Activated T-helper 1 cell treated with anti-CD3 and anti-CD28 coated beads, Interleukin-2, amount 50 U/mL, for 16 hours (primary cell): ENCODE measurements at places on chromosomes 2 and 18.
A peak's percentile ranks its signal among the peaks of the same experiment; 100 is the strongest.

- no peak for DNase-seq
Measured at GRCh38 chr2:8310557-8311455, 371.1 kb upstream of the ID2 start.

- no peak for DNase-seq
Measured at GRCh38 chr18:62409821-62410220, 84.7 kb downstream of the TNFRSF11A start.

DNA sequence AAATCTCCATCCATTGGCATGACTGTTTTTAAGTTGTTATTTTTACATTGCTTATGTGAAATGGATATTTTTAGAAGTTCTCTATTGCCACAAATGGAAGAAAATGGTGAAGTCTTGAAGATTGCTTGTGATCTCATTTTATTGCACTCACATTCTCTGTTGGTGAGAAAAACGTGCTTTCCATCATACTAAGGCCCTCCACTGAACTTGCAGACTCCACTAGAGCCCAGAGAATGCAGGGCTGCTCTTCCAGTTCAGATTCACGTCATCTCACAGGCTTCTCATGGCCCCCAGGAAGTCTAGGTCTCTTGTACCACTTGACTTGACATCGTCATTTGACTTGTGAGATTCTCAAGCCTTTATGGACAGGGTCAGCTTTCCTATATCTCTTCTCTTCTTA, 254.8 kb upstream of the COPS8 start:
- DNase-seq: no peak

DNA sequence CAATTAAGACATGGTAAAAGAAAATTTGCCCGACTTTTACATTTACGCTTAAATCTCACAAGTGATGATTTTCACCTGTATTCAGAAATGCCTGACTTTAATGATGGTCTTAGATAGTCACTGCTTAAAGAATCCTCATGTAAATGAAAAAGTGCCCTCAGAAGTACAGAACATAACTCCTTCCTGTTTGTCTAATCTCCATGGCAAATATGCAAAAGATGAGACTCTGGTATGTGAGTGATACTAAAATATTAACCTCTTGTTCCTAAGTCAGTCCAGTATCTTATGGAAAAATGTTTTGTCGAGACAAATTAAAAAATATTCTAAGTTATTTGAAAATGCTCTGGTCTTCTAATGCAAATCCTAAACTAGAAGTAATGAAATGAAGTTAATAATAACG, 29.2 kb downstream of the KCTD1 start:
- DNase-seq: no peak

DNA sequence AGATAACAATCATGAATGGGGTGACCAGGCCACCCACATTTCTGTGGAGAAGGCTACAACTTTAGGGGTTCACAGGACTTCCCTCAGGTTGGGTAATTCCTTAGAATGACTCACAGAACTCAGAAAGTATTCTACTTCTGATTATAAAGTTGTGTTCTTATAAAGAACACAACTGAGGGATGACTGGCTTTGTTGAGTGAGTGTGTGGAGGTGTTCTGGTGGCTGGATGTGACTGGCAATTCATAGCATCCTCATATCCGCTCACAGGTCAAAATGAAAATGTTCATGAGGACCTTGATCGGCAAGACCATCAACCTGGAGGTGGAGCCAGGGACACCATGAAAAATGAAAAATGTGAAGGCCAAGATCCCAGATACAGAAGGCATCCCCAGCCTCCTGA, 143.3 kb upstream of the CAB39 start:
- no peak for DNase-seq

- DNase-seq: no peak
Measured at GRCh38 chr18:78814766-78815165, 164.9 kb upstream of the SALL3 start.

DNA sequence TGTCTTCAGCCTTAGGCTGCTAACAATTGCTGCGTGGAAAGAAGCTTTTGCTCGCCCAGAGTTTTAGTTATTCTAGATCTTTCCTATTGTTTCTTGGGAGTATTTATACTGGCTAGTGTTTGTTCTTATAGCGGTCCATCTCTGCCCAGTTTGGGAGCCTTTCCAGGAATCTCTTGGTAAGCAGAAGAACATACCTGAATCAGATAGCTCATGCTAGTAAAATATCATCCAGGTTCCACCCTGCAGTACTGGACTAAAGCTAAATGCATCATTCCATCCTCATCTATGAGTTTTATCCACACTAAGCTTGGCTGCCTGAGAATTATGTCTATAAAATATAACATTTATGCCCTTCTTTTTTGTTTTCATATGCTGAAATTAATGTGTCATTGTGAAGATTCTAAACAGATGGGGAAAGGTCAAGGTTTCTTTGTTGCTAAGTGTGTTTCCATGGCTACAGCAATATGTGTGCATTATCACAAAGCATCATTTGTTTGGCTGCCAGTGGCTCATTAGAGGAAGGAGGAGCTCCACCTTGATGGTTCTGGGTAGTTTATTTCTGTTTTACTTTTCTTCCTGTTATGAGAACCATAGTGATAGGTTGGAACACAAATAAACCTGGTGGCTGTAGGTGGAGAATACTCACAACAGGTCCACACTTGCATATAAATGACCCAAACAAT, 182.8 kb downstream of the PIK3C3 start:
- DNase-seq: no peak

DNA sequence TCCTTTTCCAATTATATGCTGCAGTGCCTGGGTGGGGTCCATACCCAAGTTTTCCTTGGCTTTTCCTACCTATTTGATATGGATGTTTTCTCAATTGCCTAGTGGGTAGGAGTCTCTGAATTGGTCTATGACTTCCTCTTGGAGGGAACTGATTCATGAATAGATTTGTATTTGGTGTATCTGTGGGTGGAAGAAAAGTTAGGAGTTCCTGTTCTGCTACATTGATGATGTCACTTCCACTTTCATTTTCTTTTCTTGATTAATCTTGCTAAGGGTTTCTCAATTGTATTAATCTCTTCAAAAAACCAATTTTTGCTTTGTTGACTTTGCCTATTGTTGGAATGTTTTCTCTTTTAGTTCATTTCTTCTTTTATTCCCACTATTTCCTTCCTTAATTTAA, 37.4 kb upstream of the SLC9A2 start:
- DNase-seq: no peak

- peak; percentile 34 for DNase-seq
Measured at GRCh38 chr2:102187496-102188150, 800 bp downstream of the IL1RL2 start.

DNA sequence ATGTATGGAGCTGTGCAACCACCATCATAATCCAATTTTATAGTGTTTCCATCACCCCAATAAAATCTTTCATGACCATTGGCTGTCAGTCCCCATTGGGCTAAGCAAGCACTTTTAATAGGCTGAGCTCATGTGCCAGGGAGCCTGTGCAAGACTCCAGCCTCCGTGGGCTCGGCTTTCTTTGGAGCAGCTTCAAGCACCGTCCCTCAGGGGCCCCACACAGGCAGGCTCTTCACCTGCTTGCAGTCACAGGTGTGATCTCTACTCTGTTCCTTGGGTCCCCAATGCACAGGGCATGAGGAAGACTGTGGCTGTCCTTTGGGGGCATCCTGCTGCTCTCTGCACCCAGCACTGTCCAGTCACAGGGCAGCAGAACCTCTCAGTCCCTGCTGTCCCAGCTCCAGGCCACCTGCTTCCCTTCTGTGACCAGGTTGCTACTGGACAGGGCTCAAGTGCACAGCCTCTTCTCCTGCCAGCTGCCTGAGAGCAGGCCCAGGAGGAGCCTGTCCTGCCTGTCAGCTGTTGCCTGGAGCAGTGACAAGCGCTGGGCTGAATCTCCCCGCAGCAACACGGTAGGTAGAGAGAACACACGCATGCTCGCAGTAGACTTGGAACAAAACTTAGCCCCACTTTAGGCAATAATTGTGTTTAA, 40.7 kb upstream of the TMEM131 start:
- no peak for DNase-seq

DNA sequence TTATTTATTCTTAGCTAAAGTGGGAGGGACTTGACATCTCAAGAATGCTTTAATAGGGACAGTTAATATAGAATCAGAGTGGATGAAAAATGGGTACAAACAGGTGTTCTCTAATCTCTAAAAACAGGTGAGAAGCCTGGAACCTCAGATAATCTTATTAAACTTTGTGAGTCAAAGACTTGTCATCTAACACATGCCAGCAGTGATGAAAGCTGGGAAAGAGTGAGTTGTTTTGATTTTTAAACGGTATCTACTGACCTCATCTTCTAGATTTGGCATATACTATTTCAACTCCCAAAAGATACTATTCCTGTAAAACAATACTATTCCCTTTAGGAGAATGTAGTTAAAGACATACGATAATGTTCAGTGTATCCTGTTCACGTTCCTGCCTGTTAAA, 103.4 kb downstream of the CCDC141 start:
- no peak for DNase-seq

- no peak for DNase-seq
Measured at GRCh38 chr18:26971409-26971808, 105.9 kb upstream of the AQP4 start.

- no peak for DNase-seq
Measured at GRCh38 chr2:100195942-100196341, 53.6 kb upstream of the AFF3 start.

GRCh38 chr2:134453476-134453875, 199.6 kb downstream of the MGAT5 start:
- DNase-seq: no peak

GRCh38 chr2:171432969-171433762, 624 bp downstream of the METTL8 start:
- DNase-seq: no peak

GRCh38 chr2:200809506-200810251, 2.0 kb upstream of the BZW1 start:
- no peak for DNase-seq

GRCh38 chr18:61331051-61331450, 2.2 kb upstream of the CDH20 start:
- no peak for DNase-seq

DNA sequence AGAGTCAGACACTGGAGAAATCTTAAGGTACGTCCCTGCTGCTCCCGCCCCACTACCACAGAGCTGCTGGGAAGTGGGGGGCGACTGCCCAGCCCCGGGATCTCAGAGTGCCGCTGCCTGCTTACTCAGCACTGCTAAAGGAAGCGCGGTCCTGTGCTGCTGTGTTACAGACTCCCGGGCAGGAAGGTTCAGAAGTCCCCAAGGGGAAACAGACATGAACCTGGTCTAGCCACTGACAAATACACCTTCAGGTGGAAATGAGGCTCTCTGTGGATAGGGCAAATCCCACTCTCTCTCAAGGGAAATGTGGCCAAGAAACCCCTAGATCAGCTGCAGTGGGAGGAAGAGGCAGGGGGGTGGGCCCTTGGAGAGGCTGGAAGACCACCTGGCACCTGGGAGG, 13.7 kb downstream of the MTERF4 start:
- no peak for DNase-seq

DNA sequence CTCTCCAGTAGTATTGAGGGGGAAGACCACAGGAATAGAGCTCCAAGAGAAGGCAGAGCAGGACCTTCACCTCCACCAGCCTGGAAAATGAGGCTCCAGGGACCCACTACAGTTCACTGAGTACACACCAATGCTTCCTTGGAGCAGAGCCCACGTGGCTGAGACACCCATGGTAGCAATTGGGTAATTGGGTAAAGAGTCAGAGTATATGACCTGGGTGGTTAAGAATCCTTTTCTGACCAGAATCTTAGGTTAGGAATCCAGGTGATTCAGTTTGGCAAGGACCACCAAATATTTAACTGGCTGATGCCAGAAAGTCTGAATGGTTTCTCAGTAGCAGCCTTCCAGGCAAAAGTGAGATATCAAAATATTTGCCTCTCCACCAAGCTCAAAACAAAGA, 107.7 kb downstream of the MDH1 start:
- DNase-seq: no peak

DNA sequence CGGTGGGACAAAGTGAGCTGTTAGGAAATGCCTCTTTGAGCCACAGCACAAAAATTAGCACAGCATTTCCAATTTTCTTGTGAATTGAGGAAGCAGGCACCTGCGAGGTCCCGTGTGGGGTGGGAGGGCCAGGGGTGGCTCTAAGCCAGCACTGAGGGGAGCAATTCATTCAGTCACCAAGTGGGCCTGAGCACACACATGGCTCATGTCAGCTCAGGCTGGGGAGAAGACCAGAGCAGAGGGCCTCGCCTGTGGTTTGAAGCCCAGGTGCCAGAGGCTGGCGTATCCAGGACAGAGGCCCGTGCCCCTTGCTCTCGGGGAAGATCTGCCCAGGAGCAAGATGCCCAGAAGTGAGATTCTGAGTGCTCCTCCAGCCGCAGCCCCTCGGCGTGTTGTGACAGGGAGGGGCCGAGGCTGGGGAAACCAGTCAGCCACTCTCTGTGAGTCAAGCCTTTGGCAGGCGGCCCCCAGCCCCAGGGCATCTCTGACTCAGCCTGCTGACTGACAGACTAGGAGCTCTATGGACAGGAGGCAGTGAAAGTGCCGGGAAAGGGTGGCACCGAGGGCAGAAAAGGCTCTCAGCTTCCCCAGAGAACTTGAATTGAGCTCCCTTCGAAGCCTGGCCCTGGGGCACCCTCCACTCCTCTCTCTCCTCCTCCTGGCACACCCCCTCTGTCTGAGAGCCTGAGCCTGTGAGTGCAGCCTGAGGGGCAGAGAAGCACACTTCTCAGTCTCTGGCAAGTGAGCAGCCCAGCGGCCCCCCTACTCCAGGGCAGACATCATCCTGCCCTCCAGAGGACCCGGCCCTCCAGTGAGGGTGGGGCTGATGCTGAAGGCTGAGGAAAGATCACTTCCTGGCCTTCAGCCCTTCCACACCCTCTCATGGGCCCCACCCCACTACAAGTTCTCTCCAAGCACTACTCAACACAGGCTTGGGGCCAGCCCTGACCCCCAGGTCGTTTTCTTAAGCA, 32.3 kb downstream of the CYP26B1 start:
- DNase-seq: no peak

DNA sequence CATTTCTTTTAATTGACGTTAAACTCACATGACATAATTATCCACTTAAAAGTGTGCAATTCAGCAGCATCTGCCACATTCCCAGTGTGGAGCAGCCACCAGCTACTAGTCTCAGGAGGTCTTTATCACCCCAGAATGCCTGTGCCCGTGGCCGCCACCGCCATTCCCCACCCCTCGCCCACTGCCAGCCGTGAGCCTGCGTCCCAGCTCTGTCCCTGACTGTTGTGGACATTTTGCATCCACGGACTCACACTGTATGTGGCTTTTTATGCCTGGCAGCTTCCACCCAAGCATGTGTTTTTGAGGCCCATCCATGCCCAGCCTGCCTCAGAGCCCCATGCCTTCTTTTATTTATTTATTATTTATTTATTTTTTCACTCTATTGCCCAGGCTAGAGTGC, 9.2 kb downstream of the BOK start:
- no peak for DNase-seq

DNA sequence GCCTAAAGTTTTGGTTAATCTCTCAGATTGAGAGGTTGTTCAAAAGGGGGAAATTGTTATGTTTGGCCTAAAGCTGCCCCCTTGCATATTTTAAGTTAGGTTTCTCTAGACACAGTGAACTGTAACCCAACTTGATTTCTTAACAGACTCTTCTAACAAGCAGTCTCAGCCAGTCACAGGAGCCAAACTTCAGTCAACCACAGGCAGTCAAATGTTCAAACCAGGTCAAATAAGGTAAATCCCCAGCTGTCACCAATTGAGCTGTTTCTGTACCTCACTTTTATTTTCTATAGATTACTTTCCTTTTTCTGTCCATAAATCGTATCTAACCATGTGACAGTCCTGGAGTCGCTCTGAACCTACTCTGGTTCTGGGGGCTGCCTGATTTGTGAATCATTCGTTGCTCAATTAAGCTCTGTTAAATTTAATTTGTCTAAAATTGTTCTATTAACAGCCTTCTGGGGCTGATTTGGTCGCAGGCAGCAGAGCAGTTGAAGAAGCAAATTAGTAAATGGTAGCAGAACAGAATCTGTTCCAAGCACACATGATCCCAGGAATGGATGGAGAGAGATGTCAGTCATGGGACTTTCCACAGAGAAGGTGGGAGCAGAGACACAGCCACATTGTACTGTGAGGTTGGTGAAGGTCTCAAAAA, 16.4 kb upstream of the NFU1 start:
- DNase-seq: no peak
